ENCODE measurements at places on chromosomes 11 and 22.

DNA sequence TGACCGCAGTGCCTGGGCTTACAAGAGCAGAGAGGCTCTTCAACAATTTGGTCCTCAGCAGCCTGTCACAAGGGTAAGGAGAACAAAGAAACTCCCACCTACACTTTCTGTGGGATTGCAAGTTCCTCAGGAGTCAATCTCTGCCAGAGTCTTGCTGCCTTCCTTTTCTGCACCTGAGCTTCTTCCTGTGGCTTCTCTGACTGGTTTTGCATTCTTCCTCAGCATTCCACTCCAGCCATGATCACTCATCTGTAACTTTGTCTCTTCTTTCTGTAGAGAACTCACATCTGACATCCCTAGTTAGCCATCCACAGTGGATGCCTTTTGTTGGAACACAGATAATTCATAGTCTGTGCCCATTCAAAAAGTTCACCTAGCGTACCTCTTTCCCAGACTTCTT is 14.2 kb upstream of the OR6A2 start:
- DNase-seq: no peak

- no peak for DNase-seq
Observed at GRCh38 chr11:65170058-65170534, at the start of gene SPDYC. Gene SPDYC, plus strand, starts transcription at chr11:65170233. Its CDS starts 1,125 bp downstream, at chr11:65171358.

- no peak for DNase-seq
Observed at GRCh38 chr22:24503843-24504338, 8.8 kb downstream of the UPB1 start.

- no peak for DNase-seq
Observed at GRCh38 chr11:31582697-31583096, 73.1 kb downstream of the ELP4 start.

DNA sequence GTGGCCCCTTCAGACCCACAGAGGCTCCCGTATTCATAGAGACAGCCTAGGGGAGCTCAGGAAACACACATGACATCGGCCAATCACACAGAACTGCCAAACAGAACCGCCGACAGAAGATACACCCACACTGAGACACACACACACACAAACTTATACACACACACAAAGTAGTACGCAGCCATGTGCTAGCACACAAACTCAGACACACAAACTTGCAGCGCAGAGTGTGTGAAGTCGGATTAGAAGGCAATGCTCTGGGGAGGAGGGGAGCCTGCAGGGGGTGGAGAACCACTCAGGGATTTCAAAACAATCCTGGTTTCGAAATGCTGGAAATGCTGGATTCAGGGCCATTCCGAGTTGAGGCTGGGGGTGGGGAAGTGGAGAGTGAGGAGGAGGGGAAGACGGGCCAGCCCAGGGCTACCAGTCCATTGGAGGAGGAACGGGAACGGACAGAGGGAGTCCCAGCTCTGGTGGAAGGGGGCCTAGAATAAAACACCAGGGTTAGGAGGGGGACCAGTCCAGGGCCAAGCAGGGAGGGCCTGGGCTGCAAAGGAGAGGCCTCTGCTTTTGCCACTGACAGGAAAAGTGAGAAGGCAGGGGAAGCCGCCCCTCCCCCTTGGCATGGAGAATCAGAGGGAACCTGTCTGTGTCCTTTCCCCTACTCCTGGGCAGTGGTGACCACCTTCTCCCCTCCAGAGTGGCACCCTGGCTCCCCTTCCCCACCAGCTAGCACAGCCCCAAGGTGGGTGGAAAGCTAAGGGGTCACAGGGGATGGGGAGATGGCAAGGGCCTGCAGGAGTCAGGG is 4.4 kb downstream of the BCL9L start:
- DNase-seq: no peak

- DNase-seq: no peak
Observed at GRCh38 chr22:38881997-38882879, 10.2 kb upstream of the CBX6 start.

GRCh38 chr22:17931400-17931825 is 92.9 kb downstream of the MICAL3 start:
- no peak for DNase-seq

GRCh38 chr11:35088226-35088625 is 50.7 kb upstream of the CD44 start:
- no peak for DNase-seq

GRCh38 chr22:31748490-31748889 is 1.4 kb downstream of the PRR14L start:
- DNase-seq: no peak

DNA sequence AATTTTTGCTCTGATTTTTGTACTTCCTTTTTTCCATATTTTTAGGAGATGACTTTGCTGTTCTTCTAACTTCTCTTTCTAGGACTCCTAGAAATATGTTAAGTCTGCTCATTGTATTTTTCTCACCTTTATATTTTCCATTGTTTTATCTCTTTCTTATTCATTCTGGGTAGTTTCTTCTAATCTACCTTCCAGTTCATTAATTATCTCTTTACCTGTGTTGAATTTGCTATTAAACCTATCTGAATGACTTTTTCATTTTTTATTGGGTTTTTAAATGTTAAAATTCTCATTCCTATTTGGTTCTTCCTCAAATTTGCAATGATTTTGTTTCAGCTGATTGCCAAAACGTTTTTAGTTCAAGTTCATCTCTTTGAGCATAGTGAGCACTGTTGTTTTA is 27.8 kb upstream of the EHF start:
- no peak for DNase-seq

DNA sequence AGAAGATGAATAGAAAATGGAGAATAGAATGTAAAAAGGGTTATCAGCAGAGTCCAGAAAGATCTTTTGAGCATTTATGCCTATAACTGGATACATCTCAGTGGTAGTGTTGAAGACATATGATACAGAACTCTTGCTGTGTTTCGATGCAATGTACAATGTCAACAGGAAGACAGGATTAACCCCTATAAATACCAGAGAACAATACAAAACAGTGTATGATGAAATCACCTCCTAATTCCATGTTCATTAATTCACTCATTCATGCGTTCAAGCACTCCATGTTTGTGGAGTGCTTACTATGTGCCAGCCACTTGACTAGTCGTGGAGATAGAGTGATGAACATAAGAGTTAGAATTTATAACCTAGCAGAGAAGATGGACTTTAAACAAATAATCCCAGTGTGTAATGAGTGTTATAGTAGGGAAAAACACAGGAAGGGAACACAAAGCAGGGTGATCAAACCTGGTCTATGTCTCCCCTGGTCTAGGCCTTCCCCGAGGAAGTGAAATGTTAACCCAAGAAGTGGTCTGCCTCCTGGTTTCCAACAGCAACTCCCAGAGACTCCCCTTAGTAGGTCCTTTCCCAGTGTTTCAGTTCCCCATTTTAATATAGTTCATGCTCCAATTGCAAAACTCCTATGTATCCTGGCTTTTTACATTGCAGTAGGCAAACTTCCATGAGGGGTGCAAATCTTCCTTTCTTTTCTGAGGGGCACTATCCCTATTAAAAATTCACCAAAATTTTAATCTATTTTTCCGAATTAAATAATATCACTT is 9.1 kb upstream of the SESN3 start:
- no peak for DNase-seq

DNA sequence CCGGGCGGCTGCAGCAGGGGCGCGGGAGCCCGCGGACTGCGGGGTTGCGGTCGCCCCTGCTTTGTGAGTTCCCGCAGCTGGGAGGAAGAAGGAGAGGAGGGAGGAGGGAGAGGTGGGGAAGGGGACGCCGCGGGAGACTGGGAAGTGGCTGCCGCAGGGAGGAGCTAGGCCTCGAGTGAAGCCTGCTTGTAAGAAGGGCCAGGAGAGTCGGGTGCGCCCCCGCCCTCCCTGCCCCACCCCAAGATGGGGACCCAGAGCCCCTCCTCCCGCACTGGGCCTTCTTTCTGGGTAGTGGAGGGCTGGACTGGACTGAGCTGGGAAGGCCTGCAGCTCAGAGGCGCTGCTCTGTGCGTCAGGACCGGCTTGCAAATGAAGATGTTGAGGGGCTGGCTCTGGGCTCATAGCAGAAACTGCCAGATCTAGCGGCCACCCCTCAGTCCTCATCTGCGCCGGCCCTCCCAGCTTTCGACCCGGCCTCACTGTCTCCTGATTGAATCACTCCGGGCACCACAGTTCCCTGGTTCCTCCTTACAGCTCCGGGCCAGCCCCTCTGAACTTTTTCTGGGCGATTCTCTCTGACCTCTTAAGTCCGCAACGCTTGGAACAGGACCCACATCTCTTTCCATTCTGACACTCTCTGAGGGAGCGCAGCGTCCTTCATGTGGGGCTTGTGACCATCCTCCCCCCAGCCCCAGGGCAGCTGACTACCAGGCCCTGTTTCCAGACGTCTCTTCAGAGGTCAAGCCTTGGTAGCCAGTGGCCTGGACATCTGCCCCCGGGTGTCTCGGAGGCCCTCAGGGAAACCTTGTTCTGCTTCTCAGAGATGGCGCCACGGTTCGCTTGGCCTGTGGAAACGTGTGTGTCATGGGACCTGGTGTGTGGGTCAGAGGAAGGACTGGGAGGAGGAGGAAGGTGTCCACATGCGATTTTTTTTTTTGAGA is 21.9 kb downstream of the SERPINH1 start:
- DNase-seq: peak; percentile 28

- DNase-seq: no peak
Observed at GRCh38 chr11:10490398-10491241, 35.6 kb downstream of the AMPD3 start.

DNA sequence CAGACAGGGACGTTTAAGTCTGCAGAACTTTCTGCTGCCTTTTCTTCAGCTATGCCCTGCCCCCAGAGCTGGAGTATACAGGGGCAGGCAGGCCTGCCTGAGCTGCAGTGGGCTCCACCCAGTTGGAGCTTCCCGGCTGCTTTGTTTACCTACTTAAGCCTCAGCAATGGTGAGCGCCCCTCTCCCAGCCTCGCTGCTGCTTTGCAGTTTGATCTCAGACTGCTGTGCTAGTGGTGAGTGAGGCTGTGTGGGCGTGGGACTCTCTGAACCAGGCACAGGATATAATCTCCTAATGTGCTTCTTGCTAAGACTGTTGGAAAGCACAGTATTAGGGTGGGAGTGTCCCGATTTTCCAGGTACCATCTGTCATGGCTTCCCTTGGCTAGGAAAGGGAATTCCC is 38.5 kb downstream of the NELL1 start:
- no peak for DNase-seq

GRCh38 chr11:128021349-128022006 is 565.9 kb downstream of the ETS1 start:
- no peak for DNase-seq

DNA sequence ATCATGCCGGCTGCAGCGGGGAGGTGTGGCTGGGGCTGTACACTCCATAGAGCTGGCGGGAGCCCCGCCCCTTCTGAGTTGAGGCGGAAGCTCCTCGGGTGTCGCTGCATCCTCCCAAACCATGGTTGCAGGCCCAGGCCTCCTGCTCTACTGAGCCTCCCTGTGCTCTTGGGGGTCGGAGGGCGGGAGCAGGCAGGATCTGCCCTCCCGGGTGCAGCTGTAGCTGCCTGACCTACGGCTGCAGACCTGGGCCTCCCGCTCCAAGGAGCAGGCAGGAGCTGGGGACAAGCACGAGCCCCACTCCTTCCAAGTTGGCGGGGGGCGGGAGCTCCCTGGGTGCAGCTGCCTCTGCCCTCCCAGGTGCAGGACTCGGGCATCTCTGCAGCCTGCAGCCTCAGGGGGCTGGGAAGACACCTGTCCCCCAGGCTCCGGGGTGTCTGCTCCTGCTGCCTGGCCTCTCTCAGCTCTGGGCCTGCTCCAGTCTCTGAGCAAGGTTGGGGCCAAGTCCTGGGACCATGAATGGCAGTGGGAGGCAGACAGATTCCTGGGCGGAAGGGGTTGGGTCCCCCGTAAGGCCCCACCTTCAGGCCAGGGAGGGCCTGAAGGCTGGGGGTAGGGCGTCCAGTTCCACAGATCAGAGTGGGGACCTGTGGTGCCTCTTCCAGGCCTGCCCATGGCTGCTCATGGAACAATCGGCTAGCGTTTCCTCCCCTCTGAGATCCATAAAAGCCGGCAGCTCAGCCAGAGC is 46.4 kb upstream of the SC5D start:
- DNase-seq: no peak

DNA sequence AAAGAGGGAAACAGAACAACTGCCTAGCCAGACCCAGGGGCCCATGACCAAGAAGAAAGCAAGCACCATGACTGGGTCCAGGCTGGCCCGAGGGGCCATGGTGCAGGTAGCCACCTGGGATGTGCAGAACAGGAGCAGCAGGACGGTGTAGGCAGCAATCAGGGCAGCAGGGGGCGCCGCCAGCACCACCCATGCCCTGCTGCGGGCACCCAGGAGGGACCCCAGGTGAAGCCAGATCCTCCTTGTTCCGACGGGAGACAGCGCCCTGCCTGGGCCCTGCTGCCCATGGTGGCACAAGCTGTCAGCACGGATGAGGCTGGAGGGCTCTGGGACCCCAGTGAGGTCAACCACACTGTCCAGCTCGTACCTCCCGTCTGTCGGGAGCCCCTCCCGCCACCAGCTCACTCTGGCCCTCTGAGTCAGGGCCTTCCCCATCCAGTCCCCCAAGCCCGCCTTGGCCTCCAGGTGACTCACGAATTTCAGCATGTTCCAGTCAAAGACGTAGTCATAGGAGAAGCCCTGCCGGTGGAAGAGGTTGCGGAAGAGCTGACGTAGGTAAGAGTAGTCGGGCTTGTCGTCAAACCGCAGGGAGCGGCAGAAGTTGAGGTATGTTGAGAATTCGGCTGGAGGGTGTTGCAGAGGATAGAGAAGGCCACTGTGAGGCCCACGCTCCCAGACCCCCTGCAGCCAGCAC is 18.8 kb downstream of the CSNK1E start:
- DNase-seq: no peak

- DNase-seq: no peak
Observed at GRCh38 chr11:108196901-108197300, 25.5 kb downstream of the NPAT start.

GRCh38 chr22:47207846-47208554 is 445.6 kb downstream of the TBC1D22A start:
- no peak for DNase-seq

DNA sequence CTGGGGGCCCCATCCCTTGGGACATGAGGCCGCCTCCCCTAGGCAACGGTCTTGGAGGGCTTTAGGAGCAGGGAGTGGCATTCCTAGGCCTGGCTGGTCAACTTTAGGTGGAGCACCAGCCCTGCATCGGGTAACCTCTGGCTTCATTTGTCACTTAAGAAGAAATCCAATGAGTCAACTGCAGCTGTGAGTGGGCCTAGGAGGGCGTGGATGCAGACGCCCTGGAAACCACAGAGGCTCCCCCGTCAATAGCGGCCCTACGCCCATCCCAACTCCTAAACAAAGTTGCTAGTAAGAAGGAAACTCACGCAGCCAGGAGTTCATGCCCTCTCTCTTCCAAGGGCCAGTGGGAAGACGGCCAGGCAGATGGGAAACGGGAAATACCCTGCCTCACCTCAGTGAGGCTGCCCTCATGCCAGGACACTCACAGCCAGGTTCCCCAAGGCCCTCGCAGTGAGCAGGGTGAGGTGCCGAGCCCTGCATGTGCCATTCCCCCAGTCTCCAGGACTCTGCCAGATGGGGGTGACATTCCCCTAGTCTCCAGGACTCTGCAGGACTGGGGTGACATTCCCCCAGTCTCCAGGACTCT is 20.8 kb downstream of the BID start:
- no peak for DNase-seq
